ENCODE measurements at places on chromosomes 6 and 20.
A peak's percentile ranks its signal among the peaks of the same experiment; 100 is the strongest.

DNA sequence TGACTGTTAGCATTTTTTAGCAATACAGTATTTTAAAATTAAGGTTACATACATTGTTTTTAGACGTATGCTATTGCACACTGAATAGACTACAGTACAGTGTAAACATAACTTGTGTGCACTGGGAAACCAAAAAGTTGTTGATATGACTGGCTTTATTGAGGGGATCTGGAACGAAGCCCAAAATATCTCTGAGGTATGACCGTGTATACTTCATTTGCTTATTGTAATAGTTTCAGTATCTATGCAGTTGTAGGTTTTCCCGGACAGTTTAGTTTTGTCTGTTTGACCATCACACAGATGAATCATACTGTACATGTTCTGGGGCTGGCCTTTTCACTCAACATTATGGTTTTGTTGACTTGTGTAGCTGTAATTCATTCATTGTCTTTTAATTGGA is 6.9 kb upstream of the ZBTB12 start:
- DNase-seq: no peak

DNA sequence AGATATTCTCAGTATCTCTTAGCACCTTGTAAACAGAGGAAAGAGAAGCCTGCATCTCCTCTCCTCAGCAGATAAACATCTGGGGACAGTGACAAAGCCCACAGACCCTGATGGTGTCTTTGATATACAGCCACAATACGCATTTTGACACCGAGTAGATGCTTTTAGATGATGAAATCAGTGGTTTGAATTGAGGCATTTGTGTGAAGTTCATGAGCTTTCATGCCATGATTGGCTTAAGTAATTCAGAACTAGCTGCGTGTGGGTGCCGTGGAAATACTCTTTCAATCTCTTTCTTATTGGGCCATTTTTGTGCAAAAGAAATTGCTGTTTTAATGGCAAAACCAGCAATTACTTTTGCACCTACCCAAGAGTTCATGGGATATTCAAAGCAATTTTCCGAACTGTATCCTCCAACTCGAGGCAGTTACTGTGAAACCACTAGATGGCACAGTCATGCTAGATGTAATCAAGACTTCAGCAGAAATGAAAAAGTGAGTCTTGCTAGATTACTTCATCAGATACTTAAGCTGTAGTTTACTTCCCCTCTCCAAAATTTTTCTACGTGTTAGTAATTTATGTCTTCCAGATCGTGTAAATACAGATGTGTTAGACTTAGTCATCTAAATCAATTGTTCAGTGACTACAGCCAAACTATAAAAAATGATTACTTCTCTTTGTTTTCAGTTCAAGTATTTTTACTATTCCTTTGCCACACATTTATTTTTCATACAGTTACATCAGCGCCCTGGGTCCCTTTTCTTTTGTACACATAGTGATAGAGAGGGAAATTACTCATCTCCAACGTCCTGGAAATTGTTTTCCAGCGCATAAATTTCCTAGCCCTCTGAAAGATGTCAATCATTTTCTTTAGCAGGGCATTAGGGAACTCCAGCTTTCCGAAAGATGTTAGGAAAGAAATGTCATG is 49.4 kb downstream of the IYD start:
- DNase-seq: peak; percentile 86

GRCh38 chr6:120935908-120936307 is 398.4 kb downstream of the TBC1D32 start:
- no peak for DNase-seq

DNA sequence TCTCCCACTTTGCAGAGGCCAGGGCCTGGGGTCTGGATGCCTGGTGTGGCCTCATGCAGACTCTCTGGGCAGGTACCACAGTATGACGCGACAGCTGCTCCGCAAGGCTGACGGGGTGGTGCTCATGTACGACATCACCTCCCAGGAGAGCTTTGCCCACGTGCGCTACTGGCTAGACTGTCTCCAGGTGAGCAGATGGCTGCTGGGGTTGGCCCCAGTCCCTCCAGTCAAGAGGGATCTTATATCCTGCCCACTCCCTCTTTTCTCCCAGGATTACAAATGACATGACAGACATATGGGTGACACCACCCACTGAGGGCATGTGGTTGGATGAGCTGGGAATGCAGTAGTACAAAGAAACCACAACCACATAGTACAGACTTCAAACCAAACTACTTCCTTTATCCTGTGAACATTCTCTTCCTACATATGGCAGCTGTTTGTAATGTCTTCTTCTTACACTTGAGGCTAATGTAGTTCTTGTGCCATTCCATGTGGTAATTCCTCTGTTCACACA is 29.9 kb downstream of the RAB44 start:
- no peak for DNase-seq

GRCh38 chr6:31585491-31585890 is 586 bp upstream of the LST1 start:
- no peak for DNase-seq

- DNase-seq: no peak
Measured at GRCh38 chr6:52317841-52318581, 33.5 kb upstream of the MCM3 start.

DNA sequence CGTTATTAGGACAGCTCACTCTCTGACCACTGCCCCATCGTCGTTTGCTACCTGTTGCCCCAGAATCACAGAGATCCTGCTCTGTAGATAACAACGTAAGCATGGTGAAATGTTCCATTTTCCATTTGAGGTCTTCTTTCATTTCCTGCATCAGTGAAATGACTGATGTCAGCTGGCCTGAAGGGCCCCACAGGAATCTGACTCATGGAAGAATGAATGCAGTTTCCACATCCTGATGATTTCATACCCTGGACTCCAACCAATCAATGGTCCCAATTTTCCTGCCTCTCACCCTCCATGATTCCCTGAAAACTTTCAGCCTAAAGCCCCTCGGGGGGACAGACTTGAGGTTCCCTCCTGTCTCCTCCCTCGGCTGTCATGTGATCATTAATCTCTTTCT is 394.4 kb upstream of the CDH4 start:
- DNase-seq: no peak

DNA sequence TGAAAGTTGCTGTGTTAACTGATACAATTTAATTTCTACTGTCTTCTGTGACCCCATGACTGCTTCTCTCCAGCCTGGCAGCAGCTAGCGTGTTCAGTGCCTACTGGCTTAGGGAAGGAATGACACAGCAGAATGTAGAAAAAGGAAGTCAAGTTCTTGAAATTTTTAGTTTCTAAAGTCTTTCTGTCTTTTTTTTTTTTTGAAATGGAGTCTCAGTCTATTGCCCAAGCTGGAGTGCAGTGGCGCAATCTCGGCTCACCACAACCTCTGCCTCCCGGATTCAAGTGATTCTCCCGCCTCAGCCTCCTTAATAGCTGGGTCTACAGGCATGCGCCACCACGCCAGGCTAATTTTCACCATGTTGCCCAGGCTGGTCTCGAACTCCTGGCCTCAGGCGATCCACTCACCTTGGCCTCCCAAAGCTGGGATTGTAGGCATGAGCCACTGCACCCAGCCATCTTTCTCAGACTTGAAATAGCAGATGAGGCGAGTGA is 39.3 kb downstream of the PCNA start:
- no peak for DNase-seq

GRCh38 chr6:26215585-26216358 is 128.5 kb downstream of the HFE start:
- DNase-seq: no peak

- no peak for DNase-seq
Measured at GRCh38 chr6:34697544-34697836, 923 bp upstream of the ILRUN start.

- DNase-seq: no peak
Measured at GRCh38 chr6:40128127-40128526, 193.9 kb upstream of the MOCS1 start.

GRCh38 chr20:20078041-20078440 is 25.7 kb downstream of the CFAP61 start:
- DNase-seq: peak; percentile 33

GRCh38 chr6:1774226-1774915 is 164.7 kb downstream of the FOXC1 start:
- DNase-seq: no peak
